ENCODE measurements at places on chromosomes 3 and 15. TPM values are rescaled to one million over a fixed set of nuclear protein-coding genes. Genes with fewer than 3 reads are reported as not detected.

TP63 gene
- total RNA-seq: 2.1 TPM

AADACL2 gene
- 0.21 TPM for total RNA-seq

IFT57 gene
- 128 TPM for total RNA-seq

KBTBD12 gene
- total RNA-seq: 0.95 TPM

ADAMTS9 gene
- total RNA-seq: 11.7 TPM

NR2E3 gene
- total RNA-seq: not detected

- peak; percentile 36 for DNase-seq
Observed at GRCh38 chr15:77992356-77993222, 84.9 kb downstream of the TBC1D2B start.

- DNase-seq: no peak
Observed at GRCh38 chr3:98110550-98110908, 20.0 kb upstream of the OR5H1 start.

DNA sequence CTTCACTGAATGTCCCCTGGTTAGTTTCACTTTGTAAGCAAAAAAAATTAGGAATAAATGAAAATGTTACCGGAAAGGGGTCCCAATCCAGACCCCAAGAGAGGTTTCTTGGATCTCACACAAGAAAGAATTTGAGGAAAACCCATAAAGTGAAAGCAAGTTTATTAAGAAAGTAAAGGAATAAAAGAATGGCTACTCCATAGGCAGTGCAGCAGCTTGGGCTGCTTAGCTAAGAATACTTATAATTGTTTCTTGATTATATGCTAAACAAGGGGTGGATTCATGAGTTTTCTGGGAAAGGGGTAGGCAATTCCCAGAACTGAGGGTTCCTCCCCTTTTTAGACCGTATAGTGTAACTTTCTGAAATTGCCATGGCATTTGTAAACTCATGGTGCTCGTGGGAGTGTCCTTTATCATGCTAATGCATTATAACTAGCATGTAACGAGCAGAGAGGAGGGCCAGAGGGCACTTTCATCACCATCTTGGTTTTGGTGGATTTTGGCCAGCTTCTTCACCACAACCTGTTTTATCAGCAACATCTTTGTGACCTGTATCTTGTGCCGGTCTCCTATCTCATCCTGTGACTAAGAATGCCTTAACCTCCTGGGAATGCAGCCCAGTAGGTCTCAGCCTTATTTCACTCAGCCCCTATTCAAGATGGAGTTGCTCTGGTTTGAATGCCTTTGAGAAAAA lies 41.0 kb upstream of the CMSS1 start:
- DNase-seq: no peak

DNA sequence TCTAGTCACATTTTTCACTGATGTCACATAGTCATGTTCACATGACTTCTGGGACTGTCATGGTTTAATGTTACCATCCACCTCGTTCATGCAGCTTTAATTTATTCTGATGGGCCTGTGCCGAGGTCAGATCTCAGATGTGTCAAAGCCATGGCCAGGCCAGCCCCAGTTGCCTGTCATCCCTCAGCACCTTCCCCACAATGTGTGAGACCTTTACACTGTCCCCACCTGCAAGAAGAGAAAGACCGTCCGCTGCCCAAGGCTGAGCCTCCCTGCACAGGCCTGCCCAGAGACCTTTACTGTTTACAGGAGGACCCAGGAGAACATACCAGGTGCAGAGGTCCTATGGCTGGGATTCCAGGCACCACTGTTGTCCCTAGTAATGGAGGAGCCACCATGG lies 12.8 kb upstream of the KLF15 start:
- no peak for DNase-seq

DNA sequence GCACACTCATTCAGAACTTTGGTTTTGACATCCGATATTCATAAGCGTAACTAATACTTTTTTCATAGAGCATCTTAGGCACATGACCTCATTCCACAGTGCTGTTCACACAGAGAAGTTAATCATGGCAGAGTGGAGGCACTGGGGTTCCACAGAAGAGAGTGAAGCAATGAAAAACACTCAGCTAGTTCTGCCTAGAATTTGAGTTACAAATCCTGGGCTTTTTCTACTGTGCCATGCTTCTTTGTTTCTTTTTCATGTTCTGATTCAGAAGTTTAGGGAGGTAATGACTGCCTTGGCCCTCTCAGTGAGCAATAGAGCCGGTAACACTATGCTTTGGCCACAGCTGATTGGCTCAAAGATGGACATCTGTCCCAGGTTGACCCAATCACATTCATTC lies 176.1 kb upstream of the MITF start:
- no peak for DNase-seq

GRCh38 chr3:178420033-178420432 lies 116.2 kb upstream of the KCNMB2 start:
- DNase-seq: no peak

GRCh38 chr15:98686983-98687382 lies 38.6 kb downstream of the IGF1R start:
- no peak for DNase-seq

- DNase-seq: no peak
Observed at GRCh38 chr3:20984594-20985205, 766.3 kb downstream of the ZNF385D start.

GRCh38 chr3:186620213-186621092 lies 7.6 kb downstream of the AHSG start:
- no peak for DNase-seq

GRCh38 chr15:66047321-66048024 lies 178.2 kb downstream of the RAB11A start:
- DNase-seq: no peak

DNA sequence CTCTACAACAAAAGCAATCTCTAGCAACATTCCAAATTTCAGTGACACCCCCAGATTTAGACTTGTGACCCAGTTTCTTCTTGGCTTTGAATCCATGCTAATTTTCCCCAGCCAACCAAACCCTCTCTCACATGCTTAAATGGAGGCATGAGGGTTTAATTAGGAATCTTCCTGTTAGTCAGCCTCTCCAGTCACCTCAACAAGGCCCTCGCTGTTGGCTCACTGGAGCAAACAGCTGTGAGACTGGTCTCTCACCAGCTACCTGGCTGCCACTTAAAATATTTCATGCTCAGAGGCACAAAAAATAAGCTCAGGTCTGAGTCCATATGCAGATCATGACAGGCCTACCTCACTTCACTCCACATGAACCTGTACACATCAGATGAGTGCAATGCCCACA lies 630.4 kb upstream of the ADAMTS9 start:
- DNase-seq: no peak

DNA sequence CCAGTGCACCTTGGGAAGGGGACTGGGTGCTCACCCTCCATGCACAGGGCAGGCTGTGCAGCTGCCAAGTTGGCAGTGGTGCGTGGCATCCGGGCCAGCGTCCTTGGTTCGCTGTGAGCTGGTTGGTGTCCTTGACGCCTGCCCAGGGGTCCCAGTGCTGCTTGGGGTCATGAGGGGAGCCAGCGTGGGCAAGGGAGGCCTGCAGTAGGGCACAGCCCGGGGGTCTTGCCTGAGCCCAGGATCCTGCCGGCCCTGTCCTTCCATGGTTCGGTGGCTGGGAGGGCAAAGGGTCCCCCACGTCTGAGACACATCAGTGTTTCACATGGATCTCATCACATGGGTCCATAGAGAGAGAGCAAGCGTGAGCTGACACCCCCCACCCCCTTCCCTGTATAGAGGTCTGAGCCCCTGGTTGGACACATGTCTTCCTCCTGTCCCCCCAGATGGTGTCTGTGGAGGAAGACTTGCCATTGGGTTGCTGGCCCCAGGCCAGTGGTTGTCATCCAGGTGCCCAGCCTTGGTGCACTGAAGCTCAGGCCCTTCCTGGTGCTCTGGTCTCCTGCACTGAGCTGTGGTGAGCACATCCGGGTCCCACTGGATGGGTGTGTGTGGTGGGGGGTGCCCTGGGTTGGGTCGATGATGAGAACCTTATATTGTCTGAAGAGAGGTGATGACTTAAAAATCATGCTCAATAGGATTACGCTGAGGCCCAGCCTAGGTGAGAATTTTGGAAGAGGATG lies 232.3 kb downstream of the SNRPN start:
- DNase-seq: peak; percentile 27

DNA sequence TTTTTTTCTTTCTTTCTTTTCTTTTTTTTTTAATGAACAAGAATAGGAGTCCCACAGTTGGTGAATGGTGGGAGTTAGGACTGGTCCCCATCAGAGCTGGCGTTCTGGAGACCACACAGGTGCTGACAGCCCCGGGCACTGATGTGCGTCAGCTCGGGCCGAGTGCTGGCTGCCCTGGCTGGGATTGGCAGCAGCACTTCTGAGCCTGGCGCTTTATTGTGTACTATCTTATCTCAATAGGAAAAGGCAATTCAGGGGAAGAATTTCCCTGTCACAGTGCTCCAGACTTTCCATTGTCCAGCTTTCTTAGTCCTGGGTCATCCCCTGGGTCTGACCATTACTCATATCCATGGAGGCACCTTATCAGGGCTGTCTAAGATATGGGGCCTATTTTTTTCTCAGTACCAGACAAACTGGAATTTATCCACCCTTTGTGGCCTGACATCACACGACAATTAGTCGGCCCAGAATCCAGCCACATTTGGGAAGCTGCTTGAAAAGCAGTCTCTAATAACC lies 54.1 kb downstream of the TMEM44 start:
- DNase-seq: no peak

All from lower lobe of right lung (tissue), 2 donors.